ENCODE measurements at places on chromosomes 5 and 9.

- DNase-seq: no peak
Observed at GRCh38 chr5:155878991-155879575, 447.9 kb upstream of the SGCD start.

DNA sequence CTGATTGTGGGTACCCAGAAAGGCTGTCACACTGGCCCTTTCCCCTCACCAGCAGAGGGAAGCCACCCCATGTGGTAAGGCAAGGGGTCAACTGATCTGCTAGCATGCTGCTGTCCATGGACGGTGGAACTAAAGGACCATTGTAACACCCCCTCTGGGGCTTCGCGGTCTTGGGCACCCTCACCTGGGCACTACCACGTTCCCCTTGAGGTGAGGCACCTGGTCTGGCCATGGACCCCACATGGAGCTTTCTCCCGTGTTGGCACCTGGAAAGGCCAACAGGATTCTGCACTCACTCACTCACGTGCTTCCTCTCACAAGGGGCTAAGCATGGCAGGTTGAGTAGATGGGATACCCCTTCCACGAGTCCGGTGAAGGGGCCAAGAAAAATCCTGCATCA, 72.0 kb upstream of the RFX3 start:
- DNase-seq: no peak

- no peak for DNase-seq
Observed at GRCh38 chr5:8601831-8602354, 732.9 kb downstream of the MTRR start.

DNA sequence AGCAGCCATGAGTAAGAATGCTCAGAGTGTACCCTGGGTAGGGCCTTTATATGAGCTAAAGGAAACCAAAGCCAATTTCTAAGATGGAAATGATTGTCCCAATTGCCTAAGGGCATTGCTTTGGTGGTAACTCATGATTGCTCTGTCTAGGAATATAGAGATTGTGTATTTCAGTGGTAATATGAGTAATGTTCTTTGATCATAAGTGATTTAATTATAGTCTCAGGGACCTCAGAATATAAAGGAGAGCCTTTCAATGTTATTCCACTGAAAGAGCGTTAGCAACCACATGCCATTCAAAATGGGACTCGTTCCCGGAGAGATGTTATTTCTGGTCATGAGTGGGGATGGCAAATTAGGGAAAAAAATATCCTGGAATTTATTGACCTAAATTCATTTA, 340.5 kb downstream of the ARHGEF28 start:
- no peak for DNase-seq

- DNase-seq: no peak
Observed at GRCh38 chr5:157345067-157345466, 79.1 kb downstream of the CYFIP2 start.

GRCh38 chr5:175887463-175887862, 16.1 kb downstream of the CPLX2 start:
- no peak for DNase-seq

DNA sequence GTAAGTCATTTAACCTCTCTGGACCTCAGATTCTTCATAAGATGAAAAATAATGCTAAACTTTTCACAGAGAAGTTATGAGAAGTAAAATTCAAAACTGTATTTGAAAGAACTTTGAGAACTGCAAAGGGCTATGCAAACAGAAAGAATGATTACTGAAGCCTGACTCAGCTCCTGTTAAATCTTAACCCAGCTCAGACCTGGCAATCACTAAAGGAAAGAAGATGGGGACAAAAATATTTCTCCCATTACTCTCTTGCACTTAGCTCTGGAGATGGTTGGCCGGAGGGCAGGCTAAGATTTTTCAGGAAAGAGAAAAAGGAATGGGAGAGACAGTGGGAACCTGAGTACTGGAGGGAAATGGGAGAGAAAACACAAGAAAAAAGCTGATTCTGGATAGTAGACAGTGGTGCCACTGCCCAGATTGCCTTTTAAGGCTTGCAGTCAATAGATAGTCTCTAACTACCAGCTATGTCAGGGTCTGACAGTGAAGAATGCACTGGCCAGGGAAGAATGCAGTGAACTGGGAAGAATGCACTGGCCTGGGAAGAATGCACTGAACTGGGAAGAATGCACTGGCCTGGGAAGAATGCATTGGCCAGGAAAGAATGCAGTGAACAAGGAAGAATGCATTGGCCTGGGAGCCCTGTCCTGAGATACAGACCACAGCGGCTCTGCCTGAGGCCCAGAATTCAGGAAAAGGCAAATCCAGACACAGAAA, 25.2 kb upstream of the CEMIP2 start:
- DNase-seq: no peak

- DNase-seq: no peak
Observed at GRCh38 chr5:39654715-39655114, 229.9 kb upstream of the DAB2 start.

DNA sequence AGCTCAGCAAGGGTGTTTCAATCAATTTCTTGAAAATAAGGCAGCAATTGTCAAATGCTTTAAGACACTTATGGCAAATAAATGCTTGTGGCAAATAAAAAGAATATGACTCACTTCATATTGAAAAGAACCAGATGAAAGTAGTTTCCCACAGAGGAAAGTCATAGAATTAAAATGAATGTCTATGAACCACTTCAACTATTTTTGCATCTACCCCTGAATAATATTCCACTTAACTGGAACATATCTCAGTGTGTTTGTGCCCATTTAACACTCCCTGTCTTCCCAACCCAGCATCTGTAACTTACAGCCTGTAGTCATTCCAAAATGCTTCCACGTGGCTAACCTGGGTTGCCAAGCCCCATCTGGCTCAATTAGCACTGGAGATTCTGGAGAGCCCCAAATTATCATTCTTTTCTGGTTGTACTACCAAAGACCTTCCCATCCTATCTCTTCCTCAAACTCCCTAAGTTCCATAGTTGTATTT, 84.7 kb downstream of the FEM1C start:
- DNase-seq: no peak

GRCh38 chr5:6392561-6392960, 14.2 kb upstream of the MED10 start:
- DNase-seq: no peak

- no peak for DNase-seq
Observed at GRCh38 chr5:43859309-43859708, 256.3 kb downstream of the NNT start.

GRCh38 chr5:28927559-28928326, 1889.4 kb upstream of the CDH9 start:
- DNase-seq: no peak

DNA sequence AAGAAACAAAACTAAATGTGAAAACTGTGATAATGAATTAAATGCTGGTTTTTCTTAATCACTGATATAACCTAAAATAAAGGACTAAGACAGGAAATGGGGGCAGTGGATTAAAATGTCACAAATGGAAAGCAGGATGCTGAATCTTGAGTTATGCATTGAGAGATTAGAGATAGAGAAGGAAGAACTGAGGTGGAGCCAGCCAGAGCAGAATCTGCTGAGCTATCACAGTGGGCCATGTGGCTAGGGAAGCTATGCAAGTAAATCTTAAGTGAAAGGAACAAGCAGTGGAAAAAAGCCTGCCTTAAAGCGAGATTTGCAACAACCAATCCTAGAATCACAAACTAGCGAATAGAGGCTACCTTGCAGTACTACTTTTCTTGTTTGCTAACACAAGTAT, 188.5 kb upstream of the RASA1 start:
- no peak for DNase-seq

DNA sequence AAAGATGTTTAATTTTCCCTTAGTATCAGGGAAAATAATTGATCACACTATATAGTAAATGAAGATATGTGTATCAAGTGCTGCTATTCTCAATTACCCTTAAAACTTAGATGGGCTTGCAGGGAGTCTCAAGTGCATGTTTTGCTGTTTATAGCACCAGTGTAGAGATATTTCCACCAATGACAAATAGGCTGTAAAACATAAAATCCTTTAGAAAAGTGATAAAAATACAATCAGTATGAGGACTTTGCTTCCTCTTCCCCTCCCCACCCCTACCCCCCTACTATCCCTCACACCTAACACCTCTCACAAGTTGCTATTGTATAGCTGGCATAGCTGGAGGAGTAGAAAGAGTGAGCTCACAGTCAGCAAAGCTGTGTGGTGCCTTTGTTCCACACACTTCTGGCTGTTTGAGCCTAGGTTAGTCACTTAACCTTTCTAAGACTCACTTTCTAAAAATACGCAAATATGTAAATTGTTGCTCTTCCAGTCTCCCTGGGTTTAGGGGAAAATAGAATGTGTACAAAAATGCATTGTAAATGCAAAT, 93.1 kb downstream of the PDE4D start:
- no peak for DNase-seq

DNA sequence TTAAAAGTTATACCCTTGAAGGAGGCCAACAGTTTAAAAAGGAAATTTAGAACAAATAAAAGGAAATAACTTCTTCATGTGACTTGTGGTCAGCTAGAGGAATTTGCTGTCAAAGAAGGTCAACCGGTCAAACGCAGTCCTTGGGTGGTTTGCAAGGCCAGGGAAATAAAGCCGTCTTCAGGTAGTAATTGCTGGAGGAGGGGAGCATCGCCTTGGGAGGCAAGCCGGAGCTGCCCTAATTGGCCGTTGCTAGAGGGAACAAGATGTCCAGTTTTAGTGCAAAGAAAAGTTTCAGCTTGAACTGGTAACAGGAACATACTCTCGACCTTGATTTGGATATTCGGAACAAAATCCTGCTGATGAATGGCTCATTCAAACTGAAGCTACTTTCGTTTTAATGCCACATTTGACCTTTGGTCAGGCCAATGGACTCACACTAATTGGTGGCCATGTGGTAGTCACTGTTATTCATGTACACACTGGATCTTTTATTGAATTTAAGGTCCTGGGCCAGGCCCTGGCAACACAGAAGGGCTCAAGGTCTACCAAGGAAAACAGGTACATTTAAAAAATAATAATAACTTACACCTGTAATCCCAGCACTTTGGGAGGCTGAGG, 47.0 kb upstream of the MYO10 start:
- no peak for DNase-seq

GRCh38 chr5:122267185-122267584, 44.9 kb upstream of the SNCAIP start:
- DNase-seq: no peak

DNA sequence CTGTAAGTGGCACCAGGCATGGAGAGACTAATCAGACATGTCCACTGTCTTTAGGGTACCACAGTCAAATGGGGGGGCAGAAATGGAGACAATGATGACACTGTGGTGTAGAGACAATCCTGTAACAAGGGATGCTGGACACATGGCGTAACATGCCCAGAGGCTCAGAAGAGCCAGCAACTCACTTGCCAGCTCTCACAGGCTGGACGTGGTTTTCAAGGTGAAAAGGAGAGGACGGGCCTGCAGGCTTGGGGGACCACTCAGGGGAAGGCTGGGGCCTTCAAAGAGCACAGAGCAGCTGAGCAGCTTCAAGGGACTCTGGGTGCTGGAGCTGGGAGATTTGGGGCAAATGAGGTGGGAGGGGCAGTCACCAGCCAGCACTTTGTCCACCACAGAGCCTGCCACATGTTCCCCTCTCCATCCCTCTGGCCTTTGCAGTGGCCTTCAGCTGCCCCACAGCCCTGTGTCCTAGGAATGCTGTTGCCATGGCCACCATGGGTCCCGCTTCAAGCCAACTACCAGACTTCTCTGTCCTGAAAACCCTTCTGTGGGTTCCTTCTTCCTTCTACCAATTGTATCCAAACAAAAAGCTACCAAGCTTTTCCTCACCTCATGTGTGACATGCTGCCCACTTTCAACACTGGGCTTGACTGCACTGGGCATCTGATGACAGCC, 140.4 kb downstream of the GABBR2 start:
- DNase-seq: no peak

DNA sequence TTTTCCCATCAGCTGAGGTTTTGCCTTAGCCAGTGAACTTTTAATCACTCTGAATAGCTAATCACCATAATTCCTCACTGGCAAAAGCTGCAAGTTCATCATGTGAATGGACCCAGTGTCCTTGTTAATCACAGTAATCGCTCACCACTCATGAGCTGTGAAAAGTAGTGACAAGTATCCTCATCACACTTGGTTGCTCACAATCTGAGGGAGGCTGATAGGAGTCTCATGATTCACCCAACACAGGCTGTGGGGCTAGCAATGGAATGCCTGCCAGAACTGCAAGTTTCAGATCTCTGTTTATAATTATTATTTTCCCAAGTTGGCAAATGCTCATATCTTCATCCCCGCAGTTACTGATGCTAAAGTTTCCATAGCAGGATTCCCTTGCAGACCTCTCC, 467.2 kb downstream of the KIF4B start:
- no peak for DNase-seq

DNA sequence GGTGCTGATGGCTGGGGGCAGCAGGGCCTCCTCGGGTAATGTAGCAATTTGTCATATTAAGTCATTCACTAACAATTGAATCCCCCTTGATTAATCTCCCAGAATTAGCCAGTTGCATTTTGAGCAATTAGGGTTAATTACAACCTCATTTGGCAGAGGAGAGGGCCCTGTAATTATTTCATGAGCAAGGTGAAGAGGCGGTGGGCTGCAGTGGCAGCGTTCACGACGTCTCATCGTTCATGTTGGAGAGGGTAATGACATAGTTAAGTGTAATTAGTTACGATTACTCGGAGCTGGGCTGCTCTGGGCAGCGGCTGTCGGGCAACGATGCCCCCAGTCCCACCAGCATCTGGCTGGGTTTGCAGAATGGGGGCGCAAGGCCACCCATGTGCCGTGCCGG, 46.0 kb downstream of the NEK6 start:
- no peak for DNase-seq

GRCh38 chr9:130265431-130266235, at the start of gene HMCN2:
Gene HMCN2, plus strand, starts transcription at chr9:130265760. Its CDS starts 119 bp downstream, at chr9:130265879.
- no peak for DNase-seq

DNA sequence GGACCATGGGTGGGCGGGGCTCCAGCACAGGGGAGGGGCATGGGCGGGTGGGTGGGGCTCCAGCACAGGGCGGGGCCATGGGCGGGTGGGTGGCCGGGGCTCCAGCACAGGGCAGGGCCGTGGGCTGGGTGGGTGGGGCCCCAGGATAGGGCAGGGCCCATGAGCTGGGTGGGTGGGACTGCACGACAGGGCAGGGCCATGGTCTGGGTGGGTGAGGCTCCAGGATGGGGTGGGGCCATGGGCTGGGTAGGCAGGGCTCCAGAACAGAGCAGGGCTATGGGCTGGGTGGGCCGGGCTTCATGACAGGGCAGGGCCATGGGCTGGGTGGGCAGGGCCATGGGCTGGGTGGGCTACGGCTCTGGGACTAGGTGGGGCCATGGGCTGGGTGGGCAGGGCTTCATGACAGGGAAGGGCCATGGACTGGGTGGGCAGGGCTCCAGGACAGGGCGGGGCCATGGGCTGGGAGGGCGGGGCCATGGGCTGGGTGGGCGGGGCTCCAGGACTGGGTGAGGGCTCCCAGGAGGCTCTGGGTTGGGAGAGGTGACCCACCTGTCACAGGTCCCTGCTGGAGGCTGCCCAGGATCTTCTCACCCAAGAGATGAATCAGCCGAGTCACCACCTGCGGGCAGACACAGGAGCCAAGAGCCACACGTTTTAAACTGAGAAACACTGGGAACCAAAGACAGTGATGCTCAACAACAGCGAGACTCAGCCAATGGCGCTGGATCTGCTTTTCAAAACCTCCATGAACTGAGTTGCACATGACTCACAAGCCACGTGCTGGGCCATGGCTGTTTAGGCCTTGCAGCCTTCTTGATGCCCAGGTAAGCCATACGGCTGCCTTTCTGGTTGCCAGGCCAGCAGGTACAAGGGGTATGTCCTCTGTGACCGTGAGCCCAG, 33.6 kb upstream of the NSMF start:
- DNase-seq: peak; percentile 16

- no peak for DNase-seq
Observed at GRCh38 chr9:132671620-132672412, 1.6 kb downstream of the GTF3C4 start.

All from stimulated activated CD4-positive, alpha-beta T cell treated with anti-CD3 and anti-CD28 coated beads, Interleukin-4, amount 100 ng/mL, for 48 hours (primary cell).